ENCODE measurements at places on chromosomes 1 and 21. TPM values are rescaled to one million over a fixed set of nuclear protein-coding genes. Genes with fewer than 3 reads are reported as not detected.

THEMIS2 gene
- 4.2 TPM for total RNA-seq

ZBTB8A gene
- 6.5 TPM for total RNA-seq

OR14A2 gene
- not detected for total RNA-seq

LCE2A gene
- not detected for total RNA-seq

KIF21B gene
- 0.46 TPM for total RNA-seq

RHEX gene
- not detected for total RNA-seq
